ENCODE measurements at places on chromosomes 5 and 9.
A peak's percentile ranks its signal among the peaks of the same experiment; 100 is the strongest.

- no peak for DNase-seq
These were observed 8.3 kb downstream of the C1QTNF3 start for GRCh38 chr5:34034534-34035327.

DNA sequence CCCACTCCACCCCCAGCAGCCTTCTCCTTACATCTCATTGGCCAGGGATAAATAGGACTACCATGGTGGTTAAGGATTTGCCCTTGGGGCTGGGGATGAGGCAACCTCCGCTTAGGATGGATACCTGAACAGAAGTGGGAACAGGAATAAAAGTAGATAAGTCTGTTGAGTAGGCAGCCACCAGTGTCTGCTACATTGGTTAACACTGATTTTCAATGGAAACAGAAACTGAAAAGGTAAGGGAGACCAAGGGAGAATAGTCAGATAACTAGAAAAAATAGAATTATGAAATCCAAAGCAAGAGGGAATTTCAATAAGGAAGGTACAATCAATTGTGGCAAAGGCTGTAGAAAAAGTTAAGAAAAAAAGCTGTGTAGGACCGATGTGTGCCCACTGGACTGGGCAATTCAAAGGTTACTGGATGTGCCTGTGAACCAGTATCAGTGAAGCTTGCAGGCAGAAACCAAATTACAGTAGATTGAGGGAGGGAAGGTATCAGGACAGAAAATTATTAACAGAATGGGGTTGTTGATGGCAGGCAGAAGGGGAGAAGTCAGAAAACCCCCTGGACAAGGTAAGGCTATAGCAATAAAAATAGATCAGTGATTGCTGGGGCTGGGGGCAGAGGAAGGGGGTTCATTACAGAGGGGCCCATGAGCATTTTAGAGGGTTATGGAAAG lies 48.7 kb downstream of the DNAJC21 start:
- no peak for DNase-seq

- no peak for DNase-seq
These were observed 94.7 kb downstream of the SERINC5 start for GRCh38 chr5:80161165-80161564.

DNA sequence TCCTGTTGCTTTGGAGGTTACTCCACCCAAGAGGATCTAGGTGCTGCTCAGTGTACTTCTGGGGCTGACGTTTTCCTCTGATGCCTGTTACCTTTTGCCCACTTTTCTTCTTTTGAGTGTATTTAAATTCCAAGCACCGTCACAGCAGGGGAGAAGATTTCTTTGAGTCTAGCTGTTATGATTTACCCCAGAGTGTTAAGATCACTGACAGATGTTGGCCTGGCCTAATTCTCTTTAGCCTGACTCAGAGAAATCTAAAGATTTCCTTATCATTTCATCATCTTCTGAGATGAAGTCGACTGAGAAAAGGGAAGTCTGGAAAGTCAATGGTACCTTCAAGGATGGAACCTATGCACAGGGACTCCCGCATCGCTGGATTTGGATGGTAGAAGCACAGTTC lies 191.5 kb downstream of the FBXL7 start:
- no peak for DNase-seq

DNA sequence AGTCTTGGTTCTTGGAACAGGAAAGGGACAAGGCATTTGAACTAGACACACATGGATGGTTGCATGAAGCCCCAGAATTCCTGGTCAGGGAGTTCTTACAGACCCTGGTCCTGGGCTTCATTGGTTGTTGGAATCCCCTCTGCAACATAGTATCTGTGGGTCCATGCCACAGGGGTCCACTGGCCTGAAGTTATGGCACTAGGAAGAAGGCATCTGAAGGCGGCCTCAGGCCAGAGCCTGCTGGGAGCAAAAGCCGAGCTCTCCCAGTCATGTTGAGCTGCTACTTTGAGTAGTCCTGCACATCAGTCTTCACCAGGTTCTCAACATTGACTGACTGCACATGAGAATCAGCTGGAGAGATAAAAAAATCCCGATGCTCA lies 71.1 kb upstream of the PITX1 start:
- DNase-seq = no peak

DNA sequence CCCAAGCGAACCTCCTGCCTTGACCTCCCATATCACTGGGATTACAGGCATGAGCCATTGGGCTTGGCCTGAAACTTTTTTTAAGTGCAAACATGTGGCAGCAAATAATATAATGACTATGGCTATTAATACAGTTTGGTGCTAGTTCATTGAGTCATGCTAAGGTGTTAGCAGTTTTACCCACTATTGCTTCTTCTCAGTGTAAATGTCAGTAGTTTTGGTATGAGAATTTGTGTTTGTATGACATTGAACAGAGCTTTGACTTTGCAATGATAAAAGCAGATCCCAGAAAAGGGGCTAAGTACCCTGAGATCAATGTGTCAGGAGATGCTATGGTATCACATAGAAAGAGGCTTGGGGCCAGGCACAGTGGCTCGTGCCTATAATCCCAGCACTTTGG lies 67.2 kb downstream of the WDR41 start:
- DNase-seq = no peak

- DNase-seq = no peak
These were observed 156.4 kb upstream of the ELL2 start for GRCh38 chr5:96117771-96118651.

GRCh38 chr5:175456105-175456742 lies 12.2 kb upstream of the DRD1 start:
- no peak for DNase-seq

- peak; percentile 11 for DNase-seq
These were observed 51.5 kb downstream of the MTMR12 start for GRCh38 chr5:32261198-32261597.

DNA sequence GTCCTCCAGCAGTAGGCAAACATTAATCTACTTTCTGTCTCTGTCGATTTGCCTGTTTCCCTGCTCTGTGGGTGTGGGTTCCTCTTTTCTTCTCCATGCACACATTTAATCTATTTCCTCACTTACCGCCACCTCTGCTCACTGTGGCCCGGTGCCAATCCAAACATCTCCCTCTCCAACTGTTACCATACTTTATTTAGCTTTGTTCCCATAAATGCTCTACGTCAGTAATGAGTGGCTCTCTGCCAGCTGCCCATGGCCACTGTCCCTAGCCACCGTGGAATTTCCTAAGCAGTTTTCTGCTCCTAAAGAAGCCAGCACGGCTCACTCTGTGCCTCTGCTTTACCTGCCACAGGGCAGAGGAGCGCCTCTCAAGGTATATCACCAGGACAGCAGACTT lies 19.5 kb upstream of the GOLPH3 start:
- no peak for DNase-seq

DNA sequence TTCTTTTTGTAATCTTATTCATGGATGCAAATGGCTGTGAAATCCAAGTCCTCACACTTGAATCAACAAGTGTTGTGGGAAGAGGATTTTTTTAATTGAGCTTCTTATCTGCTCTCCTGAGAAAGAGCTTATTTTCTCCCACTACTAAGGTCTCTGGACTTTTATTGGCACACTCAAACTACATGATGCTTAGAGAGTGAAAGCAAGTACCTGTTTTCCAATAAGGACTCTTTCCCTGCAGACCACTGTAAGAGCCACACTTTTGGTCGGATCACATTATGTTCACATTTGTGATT lies 546.4 kb upstream of the ARRDC3 start:
- no peak for DNase-seq

GRCh38 chr9:120774719-120775118 lies 18.5 kb downstream of the FBXW2 start:
- no peak for DNase-seq

GRCh38 chr5:179455320-179455719 lies 95.0 kb upstream of the RUFY1 start:
- no peak for DNase-seq

DNA sequence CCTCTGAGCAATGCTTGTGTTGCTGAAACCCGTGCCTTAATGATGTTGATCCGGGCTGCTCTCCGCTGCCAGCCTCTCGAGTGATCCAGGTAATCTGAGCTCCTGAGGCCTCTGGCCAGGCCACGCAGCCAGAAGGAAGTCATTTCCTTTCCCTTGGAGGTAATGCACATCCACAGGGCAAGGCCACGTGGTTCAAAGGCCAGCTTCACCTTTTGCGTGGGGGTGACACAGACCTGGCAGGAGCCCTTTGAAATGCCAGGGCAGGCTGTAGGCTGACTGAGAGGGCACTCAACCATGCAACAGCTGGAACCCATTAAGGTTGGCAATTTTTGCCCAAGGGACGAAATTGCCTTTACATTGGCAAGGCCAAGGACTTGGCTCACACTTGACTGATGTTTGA lies 80.4 kb downstream of the LIX1 start:
- no peak for DNase-seq

GRCh38 chr5:2066373-2066772 lies 183.6 kb upstream of the IRX4 start:
- no peak for DNase-seq

DNA sequence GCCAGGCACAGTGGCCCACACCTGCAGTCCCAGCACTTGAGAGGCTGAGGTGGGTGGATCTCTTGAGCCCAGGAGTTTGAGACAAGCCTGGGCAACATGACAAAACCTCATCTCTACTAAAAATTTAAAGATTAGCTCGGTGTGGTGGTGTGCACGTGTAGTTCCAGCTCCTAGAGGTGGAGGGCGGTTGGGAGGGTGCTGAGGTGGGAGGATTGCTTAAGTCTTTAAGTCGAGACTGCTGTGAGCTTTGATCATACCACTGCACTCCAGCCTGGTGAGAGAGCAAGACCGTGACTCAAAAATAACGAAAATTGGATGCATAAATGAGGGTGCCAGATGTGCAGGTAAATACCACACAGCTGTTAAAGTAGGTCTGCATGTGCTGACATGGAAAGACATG lies 39.3 kb upstream of the TDRD7 start:
- DNase-seq = no peak

- no peak for DNase-seq
These were observed 26.2 kb upstream of the TNIP1 start for GRCh38 chr5:151107084-151107483.

DNA sequence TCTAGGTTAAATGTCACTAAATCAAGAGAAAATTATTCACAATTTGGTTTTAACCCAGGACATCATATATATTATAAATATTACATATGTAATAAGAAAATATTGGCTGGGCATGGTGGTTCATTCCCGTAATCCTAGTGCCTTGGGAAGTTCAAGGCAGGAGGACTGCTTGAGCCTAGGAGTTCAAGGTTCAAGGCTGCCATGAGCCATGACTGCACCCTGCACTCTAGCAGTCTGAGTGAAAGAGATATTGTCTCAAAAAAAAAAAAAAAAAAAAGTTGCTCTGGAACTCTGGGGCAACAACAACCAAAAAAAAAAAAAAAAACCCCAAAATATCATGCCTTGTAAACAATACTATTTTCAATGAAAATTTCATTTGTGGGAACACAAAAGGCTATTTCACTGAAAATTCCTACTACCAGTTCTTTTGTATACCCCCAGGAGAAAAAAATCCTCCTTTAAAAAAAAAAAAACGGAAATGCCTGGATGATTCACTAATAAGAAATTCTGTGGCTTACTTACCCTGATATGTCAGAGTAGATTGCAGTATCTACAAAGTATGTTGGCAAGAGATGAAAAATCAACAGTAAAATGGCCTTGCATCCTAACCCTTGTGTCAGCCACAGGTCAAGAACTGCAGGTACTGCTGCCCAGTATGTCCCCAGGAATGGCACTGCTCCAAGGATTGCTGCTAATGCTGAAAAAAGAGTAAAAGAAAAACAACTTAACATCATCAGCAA lies 22.6 kb upstream of the CTNNAL1 start:
- DNase-seq = no peak

DNA sequence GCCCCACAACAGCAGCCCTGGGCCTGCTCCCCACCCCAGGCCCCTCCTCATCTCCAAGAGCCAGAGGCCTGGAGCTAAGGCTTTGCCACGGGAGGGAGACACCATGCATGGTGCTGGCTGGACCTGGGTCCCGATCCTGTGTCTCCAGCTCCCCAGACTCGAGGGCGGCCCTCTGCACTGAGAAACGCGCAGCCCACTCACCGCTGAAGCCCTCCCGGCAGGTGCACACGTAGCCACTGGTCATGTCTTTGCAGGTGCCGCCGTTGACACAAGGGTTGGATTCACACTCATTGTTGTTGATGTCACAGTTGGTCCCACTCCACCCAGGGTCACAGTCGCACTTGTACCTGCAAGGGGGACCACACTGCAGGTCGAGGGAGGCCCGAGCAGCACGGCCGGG lies 30.4 kb upstream of the SEC16A start:
- no peak for DNase-seq

DNA sequence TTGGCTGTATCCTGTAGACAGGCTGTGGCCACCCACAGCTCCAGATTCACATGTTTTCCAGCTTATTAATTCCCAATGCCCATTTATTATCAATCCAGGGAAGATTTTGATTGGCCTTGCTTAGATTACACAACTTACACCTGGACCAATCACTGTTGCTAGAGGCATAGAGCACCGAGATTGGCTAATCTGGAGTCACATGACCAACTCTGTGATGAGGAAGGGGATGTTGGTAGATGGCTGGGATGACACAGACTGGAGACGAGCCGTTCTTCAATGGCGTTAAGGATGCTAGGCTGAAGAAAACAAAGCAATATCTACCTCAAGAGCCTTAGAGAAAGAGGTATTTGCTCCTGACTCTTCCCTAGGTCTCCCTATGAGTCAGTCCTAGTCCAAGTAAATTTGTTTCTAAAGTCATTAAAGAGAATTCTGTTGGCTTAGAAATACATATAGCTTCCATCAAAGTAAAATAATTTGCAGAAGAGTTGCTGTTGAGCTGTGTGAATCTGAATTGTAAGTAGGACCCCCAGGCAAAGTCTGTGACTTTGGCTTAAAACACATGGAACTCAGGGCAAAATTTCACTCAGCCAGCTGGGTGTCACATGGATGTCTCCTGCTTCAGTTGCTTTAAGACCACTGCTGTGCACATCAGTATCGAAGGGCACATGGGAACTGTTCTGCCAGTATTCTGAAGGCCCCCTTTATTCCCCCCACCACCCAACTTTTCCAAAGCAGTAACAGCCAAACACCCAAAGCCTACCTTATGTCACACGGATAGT lies 326.4 kb upstream of the KLF4 start:
- DNase-seq = no peak

DNA sequence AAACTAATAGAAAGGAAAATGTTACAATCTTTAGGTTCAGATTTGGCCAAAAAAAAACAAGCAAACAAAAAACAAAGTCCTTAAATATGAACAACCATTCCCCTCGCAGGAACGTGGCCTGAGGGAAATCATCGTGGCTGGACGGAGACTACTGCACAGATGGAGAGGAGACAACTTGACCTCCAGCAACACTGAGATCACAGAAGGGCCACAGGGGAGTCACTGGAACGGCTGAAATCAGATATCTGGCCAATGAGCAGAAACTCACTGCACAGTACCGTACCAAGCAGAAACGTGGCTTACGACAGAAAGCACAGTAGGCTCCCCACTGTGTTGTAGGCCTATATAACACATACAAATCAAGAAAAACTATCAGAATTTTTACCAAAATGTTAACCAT lies 27.7 kb downstream of the CAMSAP1 start:
- DNase-seq = no peak

DNA sequence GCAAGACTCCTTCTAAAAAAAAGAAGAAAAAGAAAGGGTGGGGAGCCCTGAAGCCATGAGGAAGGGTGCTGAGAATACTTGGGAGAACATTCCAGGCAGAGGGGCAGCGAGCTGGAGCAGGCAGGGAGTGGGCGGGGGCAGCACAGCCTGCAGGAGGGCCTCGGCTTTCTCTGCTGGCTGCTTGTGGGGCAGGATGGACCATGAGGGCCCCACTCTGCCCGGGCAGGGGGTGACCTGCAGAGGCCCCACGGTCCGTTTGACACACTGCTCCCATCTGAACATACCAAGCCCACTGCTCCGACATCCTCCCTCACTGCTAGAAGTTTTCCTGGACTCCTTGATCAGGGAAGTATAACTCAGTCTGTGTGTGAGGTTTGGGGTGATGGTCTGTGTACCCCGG lies 11.7 kb upstream of the NUP214 start:
- DNase-seq = no peak

Measured in stimulated activated CD4-positive, alpha-beta T cell treated with anti-CD3 and anti-CD28 coated beads, Interleukin-12 subunit alpha, Interleukin-12 subunit beta, amount 100 ng/mL, for 48 hours (primary cell).